Fibroblast of villous mesenchyme (primary cell): ENCODE measurements at places on chromosomes 4 and X. TPM values are rescaled to one million over a fixed set of nuclear protein-coding genes. Genes with fewer than 3 reads are reported as not detected.

NOA1 gene
- 14.2 and 16.8 TPM in 2 replicates for total RNA-seq

DNA sequence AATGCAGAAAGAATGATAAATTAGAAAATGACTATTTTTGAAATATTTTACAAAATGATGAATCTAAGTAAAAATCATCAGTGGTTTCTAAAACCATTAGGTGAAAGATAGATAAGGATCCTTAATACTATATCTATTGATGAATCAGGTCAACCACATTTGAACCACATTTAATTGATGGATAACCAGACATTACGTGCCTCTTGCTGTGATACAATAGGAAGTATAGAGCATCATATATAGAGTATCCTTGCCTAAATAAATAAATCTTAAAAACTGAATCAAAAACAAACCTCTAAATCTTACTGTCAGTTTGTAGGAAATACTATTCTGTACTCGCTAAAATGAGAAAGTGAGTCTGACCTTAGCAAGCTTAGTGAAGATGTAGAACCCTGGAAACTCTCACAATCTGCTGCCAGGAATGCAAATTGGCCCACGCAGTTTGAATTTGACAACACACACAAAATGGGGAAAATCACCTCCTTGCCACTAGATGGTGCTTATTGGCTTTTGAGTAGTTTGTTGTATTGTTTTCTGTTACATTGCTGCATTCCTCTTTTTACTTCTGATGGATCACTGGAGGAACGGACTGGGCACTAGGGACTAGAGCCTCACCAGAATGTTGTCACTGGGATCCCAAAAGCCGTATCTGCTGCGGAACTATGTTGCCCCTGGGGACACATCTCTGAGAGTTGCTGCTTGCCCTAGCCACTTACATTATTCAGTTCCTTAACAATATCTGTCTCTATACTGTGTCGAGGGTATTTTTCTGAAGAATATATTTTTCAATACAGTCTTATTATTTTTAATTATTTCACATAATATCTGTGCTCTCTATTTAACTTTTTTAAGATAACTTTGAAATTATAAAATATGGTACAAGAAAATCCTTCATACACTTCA is 25.4 kb upstream of the SLAIN2 start:
- peak; percentile 72 for DNase-seq

- DNase-seq, result peak; percentile 19
Measured at GRCh38 chrX:47751670-47752069, 85.0 kb upstream of the ZNF81 start.

- no peak for DNase-seq
Measured at GRCh38 chr4:176874721-176875445, 82.2 kb upstream of the VEGFC start.

GRCh38 chr4:104591510-104591911 is 96.8 kb upstream of the CXXC4 start:
- peak; percentile 32 for DNase-seq

GRCh38 chr4:70505151-70505748 is 13.1 kb upstream of the AMTN start:
- peak; percentile 38 for DNase-seq

DNA sequence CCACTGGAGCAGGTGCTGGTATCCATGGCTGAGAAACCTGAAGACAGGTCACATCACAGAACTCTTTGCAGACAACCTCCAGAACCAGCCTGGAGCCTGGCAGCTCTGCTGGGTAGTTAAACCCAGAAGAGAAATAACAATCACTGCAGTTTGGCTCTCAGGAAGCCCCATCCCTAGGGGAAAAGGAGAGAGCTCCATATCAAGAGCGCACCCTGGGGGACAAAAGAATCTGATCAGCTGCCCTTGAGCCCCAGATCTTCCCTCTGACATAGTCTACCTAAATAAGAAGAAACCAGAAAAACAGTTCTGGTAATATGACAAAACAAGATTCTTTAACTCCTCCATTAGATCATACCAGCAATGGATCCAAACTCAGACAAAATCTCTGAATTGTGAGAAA is 823.2 kb upstream of the FRG1 start:
- peak; percentile 34 for DNase-seq

PROM1 gene
- under 0.01 TPM in 2 replicates for total RNA-seq

MAGEB6 gene
- total RNA-seq, result not detected in 2 replicates

AREG gene
- total RNA-seq, result under 0.01 TPM in 1 of 2 replicates, not detected in the other

GRCh38 chr4:100823066-100823992 is 305.5 kb upstream of the EMCN start:
- DNase-seq, result no peak

- no peak for DNase-seq
Measured at GRCh38 chrX:21700967-21701366, 42.8 kb upstream of the KLHL34 start.

DNA sequence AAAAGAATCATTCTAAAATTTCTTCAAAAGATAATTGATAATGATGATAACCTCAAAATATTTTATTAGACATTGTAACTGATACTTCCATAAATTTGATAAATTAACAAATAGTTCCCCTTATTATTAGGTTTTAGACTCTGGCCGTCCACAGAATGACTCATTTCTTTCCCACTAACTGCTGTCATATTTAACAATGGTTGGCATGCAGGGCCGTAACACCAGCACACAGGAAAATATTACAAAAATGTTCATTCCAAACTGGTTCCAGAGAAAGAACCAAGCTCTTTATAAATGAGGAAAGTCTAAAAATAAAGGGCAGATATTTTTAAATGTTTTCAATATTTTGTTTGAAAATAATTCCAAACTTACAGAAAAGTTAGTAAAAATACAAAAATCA is 28.2 kb downstream of the WDFY3 start:
- peak; percentile 47 for DNase-seq

GRCh38 chr4:125283707-125284279 is 31.0 kb upstream of the FAT4 start:
- peak; percentile 61 for DNase-seq

TLR2 gene
- total RNA-seq, result under 0.01 and 0.32 TPM in 2 replicates

DNA sequence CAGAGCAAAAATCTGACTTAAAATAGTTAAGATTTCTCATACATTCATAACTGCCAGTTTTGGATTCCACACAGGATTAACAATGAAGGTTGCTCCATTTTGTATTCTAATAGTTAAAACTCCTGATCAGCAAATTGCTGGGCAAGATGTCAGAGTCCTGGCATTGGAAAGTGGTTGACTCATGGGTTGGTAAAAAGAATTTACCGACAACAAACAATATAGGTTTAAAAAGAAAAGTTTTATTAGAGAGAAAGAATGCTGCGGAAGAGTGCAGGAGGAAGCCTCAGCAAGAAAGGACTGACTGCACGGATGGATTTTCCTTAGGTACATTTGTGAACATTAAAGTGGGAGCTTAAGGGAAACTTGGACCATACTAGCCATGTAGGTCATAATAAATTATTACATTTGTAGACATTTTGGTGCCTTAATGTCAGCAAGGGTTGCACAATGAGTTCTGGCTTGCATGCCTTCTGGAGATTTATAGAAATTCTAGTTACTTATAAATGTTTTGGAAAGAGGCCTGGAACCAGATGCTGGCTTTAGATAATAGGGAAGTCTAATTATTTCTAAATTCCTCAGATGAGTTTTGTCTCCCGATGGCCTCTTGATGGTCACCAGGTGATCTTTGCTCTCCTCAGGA is 25.4 kb upstream of the IL2 start:
- DNase-seq, result peak; percentile 67

GRCh38 chr4:184408684-184409081 is 65.7 kb downstream of the IRF2 start:
- DNase-seq, result no peak

AKAP17A gene
- 22.0 and 23.2 TPM in 2 replicates for total RNA-seq

GRCh38 chr4:1604706-1605205 is 79.4 kb downstream of the FAM53A start:
- no peak for DNase-seq

TMEM33 gene
- total RNA-seq, result 48.3 and 58.7 TPM in 2 replicates

CHRNA9 gene
- total RNA-seq, result under 0.01 TPM in 1 of 2 replicates, not detected in the other

GRCh38 chrX:68234171-68234910 is 199.0 kb downstream of the OPHN1 start:
- no peak for DNase-seq

GRCh38 chr4:76729980-76730379 is 168.0 kb downstream of the SOWAHB start:
- DNase-seq, result no peak

DNA sequence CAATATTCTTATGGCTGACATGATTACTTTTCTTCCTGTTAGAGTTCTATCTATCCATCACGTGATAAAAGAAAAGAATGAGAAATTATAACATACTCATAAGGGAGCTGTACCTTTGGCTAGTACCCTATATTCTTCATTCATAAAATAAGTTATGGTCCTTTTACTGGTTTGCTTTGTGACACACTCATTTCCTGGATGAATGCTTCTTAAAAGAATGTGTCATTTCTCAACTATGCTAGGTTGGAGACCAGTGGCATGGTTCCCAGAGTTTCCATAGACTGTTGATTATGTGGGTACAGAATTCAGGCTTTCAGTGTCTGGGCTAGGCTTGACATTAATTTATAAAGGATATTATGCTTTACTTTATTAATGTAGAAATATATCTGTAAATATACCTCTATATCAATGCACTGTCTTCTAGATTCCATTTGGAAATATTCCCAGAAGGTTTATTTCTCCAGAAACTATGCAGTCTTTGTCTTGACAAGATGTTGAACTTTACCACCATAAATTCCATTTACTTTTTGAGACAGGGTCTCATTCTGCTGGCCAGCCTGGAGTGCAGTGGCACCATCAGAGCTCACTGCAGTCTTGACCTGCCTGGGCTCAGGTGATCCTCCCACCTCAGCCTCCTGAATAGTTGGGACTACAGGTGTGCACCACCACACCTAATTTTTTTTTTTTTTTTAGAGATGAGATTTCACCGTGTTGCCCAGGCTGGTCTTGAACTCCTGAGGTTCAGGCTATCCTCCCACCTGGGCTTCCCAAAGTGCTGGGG is 23.8 kb downstream of the NUDT6 start:
- DNase-seq, result peak; percentile 71

GRCh38 chrX:69813677-69814076 is 197.8 kb downstream of the EDA start:
- DNase-seq, result no peak

GRCh38 chr4:472881-473569 is 25.9 kb downstream of the ZNF721 start:
- peak; percentile 28 for DNase-seq

DNA sequence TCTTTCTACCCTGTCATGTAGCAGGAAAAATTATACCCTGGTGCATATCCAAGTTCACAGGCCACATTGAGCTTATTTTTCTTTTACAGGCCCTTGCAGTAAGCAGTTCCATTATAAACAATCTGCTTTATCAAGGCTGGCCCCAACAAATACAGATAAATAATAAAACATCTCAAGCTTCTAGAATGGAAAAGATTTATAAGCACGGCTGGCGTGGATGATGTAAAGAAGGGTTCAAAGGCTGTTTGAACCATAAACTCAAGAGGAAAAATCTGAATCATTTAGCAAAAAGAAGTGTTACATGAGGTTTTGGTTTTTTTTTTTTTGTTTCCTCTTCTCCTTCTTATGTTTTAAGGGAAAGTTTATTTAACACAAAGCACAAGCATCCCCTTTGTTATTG is 109.7 kb downstream of the UNC5C start:
- no peak for DNase-seq

DNA sequence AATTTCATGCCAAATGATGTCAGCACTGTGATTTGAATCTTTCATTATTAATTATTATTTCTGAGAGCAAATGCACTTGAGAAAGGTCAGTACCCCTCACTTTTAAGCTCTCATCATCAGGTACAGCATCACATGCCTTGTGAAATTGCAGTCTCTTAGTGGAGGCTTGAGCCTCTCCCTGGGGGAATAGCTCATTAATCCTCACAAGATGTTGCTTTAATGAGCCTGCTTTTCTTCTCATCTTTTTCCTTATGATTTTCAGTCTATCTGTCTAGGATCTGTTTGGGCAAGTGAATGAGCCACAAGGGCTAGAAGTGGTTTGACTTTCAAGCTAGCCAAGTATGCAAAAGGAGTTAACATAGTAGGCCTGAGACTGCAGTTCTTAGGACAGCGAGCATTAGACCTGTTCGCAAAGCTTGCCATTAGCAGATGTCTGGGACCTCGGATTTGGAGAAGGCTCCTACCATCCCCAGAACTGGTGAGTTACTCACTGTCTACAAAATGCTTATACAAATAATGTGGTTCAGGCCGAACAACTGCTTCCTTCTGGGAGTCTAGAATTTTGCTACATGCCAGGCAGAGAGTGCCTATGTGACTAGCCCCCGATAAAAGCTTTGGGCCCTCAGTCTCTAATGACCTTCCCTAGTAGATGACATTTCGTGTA is 174.5 kb downstream of the IL15 start:
- no peak for DNase-seq

GRCh38 chr4:141101511-141101910 is 31.8 kb downstream of the RNF150 start:
- DNase-seq, result no peak

AMER1 gene
- 1.7 and 1.9 TPM in 2 replicates for total RNA-seq

DNA sequence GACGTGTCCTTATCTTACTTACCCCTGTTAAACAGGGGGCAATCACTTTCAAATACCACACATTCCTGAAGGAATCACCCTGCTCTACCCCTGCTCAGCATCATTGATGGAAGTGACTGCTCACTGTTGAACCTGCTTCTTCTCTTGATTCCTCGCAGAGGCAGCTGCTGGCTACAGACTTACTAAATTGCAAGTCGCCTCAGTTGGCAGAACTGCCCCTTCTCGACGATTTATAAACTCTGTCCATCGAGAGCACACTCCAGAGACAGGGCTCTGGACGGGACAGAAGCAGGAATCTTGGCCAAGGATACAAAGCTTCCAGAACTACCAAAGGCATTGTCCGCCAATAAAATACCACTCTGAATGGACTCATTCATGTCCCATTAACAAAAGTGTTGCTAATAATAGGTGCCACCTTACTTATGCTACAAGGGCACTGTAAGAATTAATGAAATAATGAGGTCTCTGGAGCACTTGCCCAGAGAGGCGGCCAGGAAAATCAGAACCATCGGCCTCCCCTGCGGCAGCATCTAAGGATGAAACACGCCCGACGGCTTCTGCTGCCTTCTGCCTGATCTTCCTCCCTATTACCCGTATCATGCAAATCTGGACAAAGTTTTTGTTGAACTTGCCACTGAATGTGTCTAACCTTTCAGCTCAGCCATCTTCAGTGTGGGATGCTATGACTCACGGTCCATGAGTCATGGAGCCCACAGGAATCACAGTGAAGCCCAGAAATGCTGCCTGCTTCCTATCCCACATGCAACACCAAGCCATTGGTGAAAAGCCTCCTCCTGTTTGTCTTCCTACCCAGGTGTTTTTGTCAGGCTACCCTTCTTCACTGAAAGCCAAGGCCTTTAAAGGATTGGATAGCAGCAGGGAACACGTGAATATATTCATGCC is 164.9 kb downstream of the MAML3 start:
- peak; percentile 84 for DNase-seq
